ENCODE measurements at places on chromosomes 1 and 21.
A peak's percentile ranks its signal among the peaks of the same experiment; 100 is the strongest.

DNA sequence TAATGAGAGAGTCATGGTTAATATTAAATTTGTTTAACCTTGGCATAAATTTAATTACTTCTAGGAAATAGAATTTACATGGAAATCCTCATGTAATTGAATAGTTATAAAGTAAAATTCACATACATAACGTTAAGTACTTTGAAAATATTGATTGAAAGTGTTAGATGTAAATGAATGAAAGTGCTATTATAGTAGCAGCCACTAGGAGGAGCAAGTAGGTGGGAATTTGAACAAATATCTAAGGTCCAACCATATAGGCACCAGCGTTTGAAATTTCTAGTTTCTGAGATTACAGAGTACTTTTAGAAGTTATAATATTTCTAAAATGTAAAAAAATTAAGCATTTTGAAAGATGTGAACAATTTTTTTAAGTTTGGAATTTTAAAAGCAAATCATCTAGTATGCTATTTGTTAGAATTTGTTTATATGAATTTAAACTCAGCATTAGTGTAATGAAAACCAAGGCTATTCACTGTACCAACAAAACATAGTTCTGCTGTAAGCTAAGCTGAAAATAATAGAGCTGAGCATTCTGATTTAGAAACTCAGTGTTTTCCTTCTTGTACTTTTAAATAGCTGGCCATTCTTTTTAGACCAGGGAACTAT, 3.3 kb downstream of the B3GALT2 start:
- peak; percentile 74 for DNase-seq

- no peak for DNase-seq
Observed at GRCh38 chr1:26779098-26779668, 8.6 kb upstream of the PIGV start.

GRCh38 chr1:118042501-118042900, 113.0 kb downstream of the WDR3 start:
- peak; percentile 19 for DNase-seq

DNA sequence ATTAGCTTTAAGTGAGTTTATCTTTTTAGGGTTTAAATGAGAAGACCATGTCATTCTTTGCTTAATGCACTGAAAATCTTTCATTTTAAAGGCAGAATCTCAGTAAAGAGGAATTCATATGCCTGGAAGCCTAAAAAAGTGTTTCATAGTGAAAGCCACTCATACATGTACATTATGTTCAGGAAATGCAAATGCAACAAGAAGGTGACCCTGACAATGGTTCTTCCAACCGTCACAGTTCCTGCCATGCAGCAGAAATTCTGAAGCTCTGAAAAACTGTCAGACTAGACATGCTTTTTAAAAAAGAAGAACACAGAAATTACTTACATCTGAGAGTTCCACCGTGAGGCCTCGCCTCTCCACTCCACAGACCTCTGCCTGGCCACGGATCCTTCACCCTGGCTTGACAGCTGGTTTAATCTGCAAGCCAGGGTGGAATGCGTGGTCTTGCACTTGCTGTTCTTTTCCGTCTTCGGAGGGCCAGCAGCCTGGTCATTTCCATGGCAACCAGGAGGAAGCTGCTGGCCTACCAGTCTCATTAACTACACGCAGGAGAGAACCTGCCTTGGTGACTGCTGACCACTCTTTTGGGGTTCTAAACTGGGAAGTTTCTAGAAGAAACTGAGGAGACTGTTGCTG, 41.8 kb upstream of the PAXBP1 start:
- no peak for DNase-seq

- DNase-seq = peak; percentile 42
Observed at GRCh38 chr1:221161571-221162041, 282.4 kb downstream of the HLX start.

GRCh38 chr1:232207073-232207866, 422.7 kb downstream of the SIPA1L2 start:
- no peak for DNase-seq

GRCh38 chr1:152777510-152778137, 2.7 kb downstream of the LCE1F start:
- DNase-seq = no peak

DNA sequence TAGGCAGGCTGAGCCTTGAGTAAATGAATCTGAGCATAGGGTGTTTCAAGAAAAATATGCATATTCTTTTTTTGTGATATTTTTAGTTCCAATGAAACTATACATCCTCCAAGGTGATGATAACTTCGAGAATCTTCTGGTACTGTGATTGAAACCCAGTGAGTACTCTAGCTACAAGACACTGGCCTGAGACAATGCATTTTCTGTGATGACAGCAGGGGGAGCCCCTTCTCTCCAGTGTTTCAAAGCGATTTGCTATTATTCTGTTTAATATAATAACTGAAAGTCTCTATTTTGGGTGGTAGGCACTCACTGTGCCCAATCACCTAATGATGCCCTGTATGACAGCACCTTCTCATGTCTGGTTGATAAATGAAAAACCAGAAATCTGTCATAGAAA, 12.1 kb downstream of the IRF2BP2 start:
- peak; percentile 72 for DNase-seq

DNA sequence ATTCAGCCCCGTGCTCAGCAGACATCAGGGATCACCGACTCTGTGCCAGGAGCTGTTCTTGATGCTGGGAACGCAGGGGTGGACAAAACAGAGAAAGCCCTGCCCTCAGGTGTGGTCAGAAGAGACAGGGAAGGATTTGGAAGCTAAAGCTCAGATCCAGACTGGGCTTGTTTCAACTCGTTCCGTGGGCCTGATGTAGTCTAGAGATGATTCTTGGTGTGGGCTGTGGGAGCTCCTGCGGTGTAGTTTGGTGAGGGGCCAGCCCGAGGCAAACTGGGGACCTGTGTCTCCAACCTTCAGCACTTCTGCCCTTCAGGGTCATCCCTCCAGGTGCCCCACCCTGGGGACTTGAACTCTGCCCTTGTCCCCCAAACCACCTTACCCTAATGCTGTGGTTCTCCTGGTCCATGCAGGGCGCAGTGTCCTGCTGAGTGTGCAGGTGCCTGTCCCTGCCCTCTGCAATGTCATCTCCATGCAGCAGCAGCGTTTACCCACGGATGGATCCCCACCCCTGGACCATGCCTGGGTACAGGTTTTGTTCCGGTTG, 17.3 kb upstream of the ABCG1 start:
- DNase-seq = no peak

DNA sequence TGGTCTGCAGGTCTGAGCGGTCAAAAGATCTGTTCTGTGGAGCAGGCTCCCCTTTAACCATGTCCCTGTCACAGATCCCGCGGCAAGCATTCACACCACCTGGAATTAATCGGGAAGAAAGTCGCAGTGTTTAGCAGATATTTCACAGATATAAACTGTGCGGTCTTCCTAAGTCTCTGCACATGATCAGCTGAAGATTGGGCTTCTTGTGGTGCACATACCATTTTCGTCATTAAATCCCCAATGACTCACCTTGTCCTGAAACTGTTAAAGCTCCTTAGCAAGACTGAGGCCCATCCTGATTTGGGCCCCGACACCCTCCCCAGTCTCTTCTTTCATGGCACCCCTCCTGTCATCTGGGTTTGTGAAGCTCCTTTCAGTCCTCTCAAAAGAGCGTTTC, 158.8 kb downstream of the KIF26B start:
- DNase-seq = no peak

DNA sequence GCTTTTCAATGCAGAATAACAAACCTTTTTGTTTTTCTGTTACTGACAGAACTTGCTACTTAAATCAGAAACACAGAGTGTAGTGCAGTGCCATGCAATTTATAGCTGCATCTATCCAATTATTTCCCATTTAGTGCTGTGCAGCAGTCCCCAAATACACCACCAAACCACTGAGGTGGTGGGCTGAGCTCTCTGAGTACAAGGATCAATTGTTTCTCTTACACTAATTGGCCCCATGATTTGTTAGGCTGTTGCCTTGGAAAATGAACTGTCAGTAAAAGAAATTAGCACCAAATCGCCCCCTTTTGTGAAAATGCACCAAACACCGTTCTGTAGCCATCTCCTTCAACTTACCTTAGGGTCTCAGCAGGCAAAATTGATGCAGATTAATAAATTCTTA, 118.9 kb upstream of the C8B start:
- no peak for DNase-seq

- no peak for DNase-seq
Observed at GRCh38 chr1:40820911-40821693, 37.5 kb downstream of the KCNQ4 start.

DNA sequence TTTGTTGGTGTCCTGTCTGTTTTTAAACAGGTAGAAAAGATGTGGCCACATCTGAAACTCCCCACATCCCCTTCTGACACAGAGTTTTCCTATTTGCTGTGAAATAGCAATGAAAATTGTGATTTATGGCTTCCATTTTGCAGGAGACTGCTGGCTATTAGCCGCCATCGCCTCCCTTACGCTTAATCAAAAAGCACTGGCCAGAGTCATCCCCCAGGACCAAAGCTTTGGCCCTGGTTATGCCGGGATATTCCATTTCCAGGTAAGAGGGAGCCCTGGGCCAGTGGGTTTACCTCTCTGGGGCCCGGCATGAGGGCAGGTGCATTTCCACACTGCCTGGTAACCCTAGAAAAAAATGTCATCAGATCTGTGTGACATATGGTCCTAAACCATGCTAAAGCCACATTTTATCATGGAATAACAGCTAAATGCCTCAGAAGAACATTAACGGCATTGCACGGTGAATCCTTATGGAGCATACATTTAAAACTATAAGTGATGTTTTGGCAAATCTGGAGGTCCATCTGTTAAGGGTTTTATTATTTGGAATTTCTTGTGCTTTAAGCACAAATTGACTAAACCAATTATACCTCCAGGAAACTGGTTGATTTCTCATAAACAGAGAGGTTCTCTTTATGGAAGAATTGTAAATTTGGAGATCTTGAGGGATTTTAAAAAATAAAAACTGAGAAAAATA, 12.3 kb downstream of the CAPN9 start:
- DNase-seq = no peak

DNA sequence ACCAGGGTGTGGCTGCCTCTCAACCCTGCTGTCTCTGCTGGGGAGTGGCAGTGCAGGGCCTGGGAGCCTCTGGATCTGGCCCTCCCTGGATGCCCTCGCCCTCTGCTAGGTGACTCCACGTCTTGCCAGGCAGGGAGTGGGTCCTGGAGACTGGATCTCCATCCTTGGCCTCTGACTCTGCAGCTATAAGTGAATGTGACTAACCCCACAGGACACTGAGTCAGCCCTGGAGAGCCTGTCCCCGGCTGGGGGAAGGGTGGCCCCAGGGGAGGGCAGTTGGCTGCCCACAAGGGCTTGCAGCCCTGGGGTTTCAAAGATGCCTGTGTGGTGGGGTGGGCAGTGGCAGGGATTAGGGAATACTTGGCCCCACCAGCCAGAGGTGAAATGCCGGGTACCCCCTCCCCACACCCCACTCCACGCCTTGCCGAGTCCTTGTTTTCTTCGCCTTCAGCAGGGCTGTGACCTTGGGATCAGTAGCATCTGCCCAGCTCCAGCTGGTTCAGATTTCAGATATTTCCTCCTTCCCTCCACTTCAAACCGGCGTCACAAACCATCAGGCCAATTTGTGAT, 1.9 kb upstream of the MYBPH start:
- DNase-seq = no peak

DNA sequence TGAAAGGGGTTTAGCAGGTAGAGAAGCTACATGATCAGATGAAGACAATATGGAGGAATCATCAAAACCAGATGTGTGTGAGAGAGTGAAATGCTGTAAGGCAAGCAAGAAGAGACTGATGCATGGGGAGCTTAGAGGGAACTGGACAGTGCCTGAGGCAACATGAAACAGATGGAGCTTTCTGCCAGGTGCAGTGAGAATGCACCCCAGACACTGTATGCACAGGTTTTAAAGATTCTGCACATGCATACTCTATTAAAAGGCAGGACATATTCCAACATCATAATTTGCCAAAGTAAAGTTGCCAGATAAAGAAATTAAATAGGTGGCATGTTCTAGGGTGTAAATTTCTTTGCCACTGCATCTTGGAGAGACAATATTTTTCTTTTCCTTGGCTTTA, 200.1 kb downstream of the AMY1C start:
- DNase-seq = no peak

DNA sequence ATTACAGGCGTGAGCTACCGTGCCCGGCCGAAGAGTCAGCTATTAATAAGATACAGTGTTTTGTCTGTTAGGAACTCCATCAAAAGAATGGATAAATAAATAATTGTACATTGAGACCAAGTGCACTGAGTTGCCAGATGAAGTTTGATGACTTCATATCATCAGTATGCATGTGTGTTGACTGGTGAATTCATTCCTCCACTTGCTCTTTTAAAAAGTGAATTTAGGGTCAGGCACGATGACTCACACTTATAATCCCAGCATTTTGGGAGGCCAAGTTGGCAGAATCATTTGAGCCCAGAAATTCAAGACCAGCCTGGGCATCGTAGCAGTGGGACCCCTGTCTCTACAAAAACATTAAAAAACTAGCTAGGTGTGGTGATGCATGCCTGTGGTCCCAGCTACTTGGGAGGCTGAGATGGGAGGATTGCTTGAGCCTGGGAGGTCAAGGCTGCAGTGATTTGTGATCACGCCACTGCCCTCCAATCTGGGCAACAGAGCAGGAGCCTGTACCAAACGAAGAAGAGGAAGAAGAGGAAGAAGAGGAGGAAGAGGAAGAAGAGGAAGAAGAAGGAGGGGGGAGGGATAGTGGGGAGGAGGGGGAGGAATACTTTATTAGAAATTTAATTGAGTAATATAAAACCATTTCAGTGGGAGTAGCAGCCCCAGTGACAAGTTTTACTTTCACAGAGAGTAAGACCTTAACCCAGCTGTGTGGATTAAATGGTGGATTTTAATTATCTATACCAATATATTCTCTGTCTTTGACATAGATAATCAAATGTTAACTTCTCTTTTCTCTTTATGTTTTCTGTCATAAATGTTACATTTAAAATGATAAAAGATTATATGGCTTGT, 74.9 kb downstream of the CCDC18 start:
- peak; percentile 70 for DNase-seq

GRCh38 chr1:221655766-221656305, 86.1 kb downstream of the DUSP10 start:
- no peak for DNase-seq

- no peak for DNase-seq
Observed at GRCh38 chr1:32309960-32310359, 18.1 kb downstream of the HDAC1 start.

- DNase-seq = no peak
Observed at GRCh38 chr1:207866471-207867135, 44.3 kb downstream of the CD34 start.

DNA sequence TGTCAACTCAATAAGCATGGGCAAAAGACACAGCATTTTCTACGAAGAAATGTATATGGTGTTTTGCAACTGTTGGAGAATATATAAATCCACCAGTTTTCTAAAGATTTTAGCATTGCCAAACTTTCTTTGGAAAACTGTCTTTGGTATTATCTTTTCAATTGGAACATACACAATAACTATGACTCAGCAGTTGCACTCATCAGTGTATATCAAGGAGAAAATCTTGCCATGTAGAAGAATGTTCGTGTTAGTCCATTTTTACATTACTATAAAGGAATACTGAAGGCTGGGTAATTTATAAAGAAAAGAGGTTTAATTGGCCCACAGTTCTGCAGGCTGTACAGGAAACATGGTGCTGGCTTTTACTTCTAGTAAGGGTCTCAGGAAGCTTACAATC, 41.1 kb downstream of the PRKAA2 start:
- peak; percentile 30 for DNase-seq

- peak; percentile 38 for DNase-seq
Observed at GRCh38 chr1:65001231-65001792, 35.0 kb upstream of the JAK1 start.

Data from astrocyte of the spinal cord (primary cell).